CD4-positive, alpha-beta memory T cell (primary cell): ENCODE measurements at places on chromosomes 3 and 15. TPM values are rescaled to one million over a fixed set of nuclear protein-coding genes. Genes with fewer than 3 reads are reported as not detected.

- DNase-seq, result no peak
- no peaks in the 10 kb centered on the region for H3K27me3 ChIP-seq
- H3K27ac ChIP-seq, result no peak overlapping the region
- peaks cover 3% of the 10 kb centered on the region for H3K36me3 ChIP-seq
- peaks cover 23% of the 10 kb centered on the region for H3K4me1 ChIP-seq
Measured at GRCh38 chr15:64246364-64247189, 83.8 kb upstream of the PPIB start.

DNA sequence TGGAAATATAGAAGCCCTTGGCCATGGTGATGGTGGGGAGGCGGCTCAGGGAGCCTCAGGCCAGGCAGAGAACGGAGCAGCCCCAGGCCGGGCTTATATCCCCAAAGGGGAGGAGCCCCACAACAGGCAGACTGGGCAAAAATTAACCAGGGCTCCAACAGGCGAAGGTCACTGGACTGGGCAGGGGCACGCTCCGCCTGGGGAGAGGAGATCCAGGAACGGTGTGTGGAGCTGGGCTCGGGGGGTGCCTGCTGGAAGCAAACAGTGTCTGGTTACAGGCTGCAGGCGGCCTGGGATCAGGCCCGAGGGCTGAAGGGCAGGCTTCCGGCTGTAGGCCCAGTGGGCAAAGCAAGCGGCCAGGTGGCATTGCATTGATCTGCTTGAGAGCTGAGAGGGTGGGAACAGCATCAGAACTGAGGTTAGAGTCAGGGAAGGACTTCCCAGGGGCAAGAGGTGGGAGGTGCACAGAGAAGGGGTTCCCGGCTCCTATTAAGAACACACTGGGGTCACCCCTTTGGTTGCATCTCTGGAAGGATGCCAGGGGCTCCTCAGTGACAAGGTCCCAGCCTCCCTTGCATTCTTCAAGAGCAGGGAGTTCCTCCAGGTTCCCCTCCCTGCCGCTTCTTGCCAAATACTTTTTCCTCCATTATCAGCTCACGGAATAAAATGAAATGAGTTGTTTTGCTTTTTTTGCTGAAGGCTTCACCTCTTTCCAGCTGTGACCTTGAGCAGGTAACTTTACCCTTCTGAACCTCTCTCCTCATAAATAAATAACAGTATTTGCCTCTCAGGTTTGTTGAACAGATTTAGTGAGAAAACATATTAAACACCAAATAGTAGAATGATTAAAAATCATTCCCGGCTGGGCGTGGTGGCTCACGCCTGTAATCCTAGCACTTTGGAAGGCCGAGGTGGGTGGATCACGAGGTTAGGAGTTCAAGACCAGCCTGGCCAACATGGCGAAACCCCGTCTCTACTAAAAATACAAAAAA, 7.8 kb downstream of the ANPEP start:
- DNase-seq, result no peak
- H3K4me1 ChIP-seq, result no peaks in the 10 kb centered on the region
- H3K4me3 ChIP-seq, result no peak overlapping the region
- H3K27ac ChIP-seq, result no peak overlapping the region
- H3K27me3 ChIP-seq, result no peaks in the 10 kb centered on the region
- no peaks in the 10 kb centered on the region for H3K36me3 ChIP-seq

DNA sequence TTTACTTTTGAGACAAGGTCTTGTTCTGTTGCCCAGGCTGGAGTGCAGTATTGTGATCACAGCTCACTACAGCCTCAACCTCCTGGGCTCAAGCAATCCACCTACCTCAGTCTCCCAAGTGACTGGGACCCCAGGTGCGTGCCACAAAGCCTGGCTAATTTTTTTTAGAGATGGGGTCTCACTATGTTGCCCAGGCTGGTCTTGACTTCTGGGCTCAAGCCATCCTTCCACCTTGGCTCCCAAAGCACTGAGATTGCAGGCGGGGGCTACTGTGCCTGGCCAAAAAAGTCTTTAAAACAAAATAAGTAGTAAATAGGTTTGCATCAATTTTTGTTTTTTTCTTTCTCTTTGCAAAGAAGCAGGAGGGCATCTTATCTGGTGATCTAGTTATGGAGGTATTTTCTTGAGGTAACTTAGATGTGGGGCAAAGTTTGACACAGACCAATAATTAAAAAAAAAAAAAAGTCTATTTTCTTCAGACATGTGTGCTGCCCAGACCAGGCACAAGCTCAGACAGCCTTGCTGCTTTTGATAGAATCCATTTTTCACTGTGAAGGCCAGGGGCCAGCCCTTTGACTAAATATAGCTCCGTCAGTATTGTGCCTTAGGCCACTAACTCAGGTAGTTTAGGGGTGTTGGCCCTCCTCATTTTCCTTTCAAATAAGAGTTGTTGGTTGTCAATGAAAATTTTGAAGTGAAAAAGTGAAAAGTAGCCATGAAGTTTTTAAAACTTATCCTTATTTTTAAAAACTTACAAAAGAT, 2.5 kb downstream of the ARL6IP5 start:
- no peaks in the 10 kb centered on the region for H3K27me3 ChIP-seq
- H3K4me1 ChIP-seq, result peaks cover 76% of the 10 kb centered on the region
- H3K4me3 ChIP-seq, result peak overlapping the region; percentile 44
- peaks cover 4% of the 10 kb centered on the region for H3K36me3 ChIP-seq

DNA sequence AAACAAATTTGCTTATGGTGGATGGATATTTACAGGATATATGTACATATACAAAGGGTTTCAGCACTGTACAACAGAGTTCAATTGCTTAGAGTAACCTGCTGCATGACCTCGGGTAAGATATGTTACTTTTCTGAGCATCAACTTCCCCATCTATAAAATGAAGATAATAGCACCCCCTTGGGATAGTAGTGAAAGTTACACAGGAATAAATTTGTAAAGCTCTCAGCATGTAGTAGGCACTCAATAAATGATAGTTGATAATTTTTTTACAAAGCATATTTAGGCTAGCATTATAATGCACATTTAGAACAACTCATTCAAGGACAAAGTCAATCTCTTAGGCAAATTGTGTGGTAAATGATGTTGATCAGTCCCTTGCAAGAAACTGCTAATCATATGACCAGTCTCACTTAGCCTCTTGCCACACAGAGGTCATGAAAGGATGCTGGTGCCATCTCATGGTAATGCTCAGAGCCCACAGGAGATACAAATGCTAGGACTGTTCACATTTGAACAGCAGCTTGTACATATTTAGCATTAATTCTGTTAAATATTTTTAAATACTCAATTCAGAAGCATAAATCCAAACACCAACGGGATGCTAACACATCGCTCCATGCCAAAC, 123.9 kb downstream of the MAGI1 start:
- no peak for DNase-seq
- no peak overlapping the region for H3K27ac ChIP-seq
- no peak overlapping the region for H3K4me3 ChIP-seq
- no peaks in the 10 kb centered on the region for H3K36me3 ChIP-seq
- no peaks in the 10 kb centered on the region for H3K27me3 ChIP-seq

DNA sequence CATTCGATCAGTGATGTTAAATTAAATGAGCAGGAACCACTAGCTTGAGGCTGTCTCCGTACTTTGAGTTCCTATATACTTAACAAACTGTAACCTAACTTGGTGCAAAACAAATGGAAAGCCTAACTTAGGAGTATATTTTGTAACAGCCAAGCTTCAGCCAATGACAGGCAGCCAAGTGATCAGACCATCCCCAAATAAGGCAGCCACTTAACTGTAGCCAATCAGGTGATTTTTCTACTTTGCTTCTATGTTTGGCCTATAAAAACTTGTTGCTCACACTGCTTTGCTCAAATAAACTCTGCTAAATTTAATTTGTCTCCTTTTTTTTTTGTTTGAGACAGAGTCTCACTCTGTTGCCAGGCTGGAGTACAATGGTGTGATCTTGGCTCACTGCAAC, 19.3 kb upstream of the ZNF770 start:
- no peaks in the 10 kb centered on the region for H3K27me3 ChIP-seq
- no peak overlapping the region for H3K27ac ChIP-seq

- no peaks in the 10 kb centered on the region for H3K36me3 ChIP-seq
- no peak for DNase-seq
- no peaks in the 10 kb centered on the region for H3K27me3 ChIP-seq
- H3K4me3 ChIP-seq, result no peak overlapping the region
Measured at GRCh38 chr3:123154020-123154985, 47.4 kb upstream of the SEC22A start.

DNA sequence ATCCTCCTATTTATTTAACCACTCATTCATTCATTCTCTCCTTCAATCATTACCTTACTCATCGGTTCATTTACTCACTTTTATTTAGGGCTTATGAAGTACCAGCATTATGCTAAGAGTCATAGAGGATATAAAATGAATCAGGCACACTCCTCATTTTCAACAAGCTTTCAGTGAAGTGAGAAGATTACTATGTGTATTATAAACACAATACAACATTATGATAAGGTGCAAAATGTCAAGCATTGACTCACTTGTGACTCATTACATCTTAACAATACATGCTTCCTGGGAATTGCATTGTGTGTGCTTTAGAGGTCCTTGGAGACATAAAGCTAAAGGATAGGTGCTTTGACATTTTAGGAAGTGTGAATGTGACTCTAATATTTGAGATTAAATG, 60.4 kb downstream of the PLAAT1 start:
- no peak overlapping the region for H3K27ac ChIP-seq
- no peak overlapping the region for H3K4me3 ChIP-seq
- H3K4me1 ChIP-seq, result no peaks in the 10 kb centered on the region

Gene AHSG
- not detected for total RNA-seq

GRCh38 chr3:73225146-73225855, 163.8 kb downstream of the EBLN2 start:
- no peaks in the 10 kb centered on the region for H3K27me3 ChIP-seq
- H3K27ac ChIP-seq, result no peak overlapping the region
- H3K36me3 ChIP-seq, result no peaks in the 10 kb centered on the region
- no peaks in the 10 kb centered on the region for H3K4me1 ChIP-seq
- DNase-seq, result no peak

GRCh38 chr3:104564045-104564643, 802.6 kb upstream of the ALCAM start:
- no peak overlapping the region for H3K4me3 ChIP-seq
- H3K27ac ChIP-seq, result no peak overlapping the region
- H3K36me3 ChIP-seq, result no peaks in the 10 kb centered on the region
- DNase-seq, result peak; percentile 50

Gene ISLR
- total RNA-seq, result not detected

Gene IL17RD
- total RNA-seq, result not detected

- H3K27ac ChIP-seq, result no peak overlapping the region
- no peaks in the 10 kb centered on the region for H3K36me3 ChIP-seq
- H3K27me3 ChIP-seq, result no peaks in the 10 kb centered on the region
- no peaks in the 10 kb centered on the region for H3K4me1 ChIP-seq
Measured at GRCh38 chr3:156513619-156514018, 41.3 kb downstream of the SSR3 start.

DNA sequence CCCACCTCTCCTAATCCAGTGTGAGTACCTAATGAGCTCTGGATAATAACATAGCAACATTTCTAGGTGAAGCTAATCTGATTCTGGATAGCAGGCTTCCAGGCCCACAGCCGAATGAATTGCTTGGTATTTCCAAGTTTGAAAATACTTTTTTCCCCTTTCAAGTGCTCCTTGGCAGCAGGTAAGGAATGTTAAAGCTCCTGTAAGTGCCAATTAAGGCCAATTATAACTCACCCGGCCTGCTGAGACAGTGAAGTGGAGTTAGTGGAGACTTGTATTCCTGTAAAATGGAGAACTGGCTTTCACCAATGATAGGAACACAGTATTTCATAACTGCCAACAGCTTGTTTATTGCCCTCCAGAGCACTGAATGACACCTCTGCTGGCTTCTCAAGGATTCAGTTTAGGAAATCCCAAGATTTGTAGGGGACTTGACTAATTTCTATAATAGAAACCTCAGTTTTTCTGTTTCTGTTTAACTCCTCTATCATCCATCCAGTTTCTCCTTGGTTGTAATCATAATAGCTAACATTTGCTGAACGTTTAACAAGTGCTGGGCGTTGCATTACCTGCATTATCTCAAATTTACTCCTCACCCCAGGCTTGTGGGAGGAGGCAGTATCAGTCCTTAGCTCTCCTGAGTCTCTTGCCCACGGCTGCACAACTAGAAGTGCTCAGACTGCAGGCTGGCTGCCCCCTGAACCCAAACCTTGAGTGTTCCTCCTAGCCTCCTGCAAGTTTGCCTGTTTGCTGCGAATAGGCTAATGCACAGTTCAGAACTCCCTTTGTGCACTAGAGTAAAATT, 52.7 kb upstream of the SCAANT1 start:
- no peak overlapping the region for H3K27ac ChIP-seq
- H3K4me3 ChIP-seq, result no peak overlapping the region
- H3K4me1 ChIP-seq, result peaks cover 47% of the 10 kb centered on the region
- no peaks in the 10 kb centered on the region for H3K36me3 ChIP-seq
- no peak for DNase-seq

DNA sequence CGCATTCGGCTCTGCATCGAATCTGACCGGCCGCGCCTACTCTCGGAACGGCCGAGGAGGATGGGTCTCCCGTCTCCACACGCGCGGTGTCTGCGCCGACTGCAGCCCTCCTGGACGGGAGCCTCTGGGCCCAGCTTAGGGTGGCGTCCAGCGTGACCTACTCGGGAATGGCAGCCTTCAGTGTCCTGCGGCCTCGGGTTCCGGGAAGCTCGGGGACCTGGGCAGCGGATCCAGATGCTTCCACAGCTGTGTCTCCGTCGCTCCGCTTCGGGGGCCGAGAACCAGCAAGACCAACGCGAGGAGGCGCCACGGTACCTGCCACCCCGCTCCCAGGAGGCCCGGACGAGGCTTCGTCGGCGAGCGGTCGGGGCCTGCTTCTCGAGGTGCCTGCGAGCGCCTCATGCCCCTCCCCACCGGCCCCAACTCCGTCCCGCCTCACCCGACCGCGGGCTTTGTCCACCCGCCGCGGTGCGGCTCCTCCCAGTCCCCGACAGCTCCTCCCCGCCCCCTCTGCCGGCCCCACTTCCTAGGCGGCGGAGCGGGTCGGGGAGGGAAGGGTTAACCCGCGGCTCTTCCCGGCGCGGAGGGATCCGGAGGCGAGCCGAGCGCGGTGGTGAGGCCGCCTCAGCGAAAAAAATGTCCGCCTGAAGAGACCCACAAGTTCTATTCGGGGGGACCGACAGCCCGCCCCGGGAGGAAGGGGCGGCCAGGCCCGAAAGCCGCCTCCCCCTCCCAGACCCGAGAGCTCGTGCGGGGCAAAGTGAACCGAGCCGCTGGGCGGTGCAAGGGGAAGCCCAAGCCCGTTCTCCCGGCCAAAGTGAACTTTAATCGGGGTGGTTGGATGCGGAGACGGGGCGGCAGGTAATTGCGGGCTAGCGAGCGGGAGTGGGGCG, at the start of gene TCF12:
TCF12 (plus strand) TSS at position 599 of the 893 bp plus-strand sequence. CDS start 1,270 bp downstream, outside the sequence.
- H3K27ac ChIP-seq, result peak within 1 kb of the TSS; percentile 79
- peak; percentile 91 for DNase-seq
- H3K27me3 ChIP-seq, result no peaks in the 10 kb centered on the region
- no peaks in the 10 kb centered on the region for H3K36me3 ChIP-seq
- H3K4me1 ChIP-seq, result peaks cover 39% of the 10 kb centered on the region

- H3K4me3 ChIP-seq, result no peak overlapping the region
- H3K4me1 ChIP-seq, result no peaks in the 10 kb centered on the region
- no peak for DNase-seq
- H3K36me3 ChIP-seq, result no peaks in the 10 kb centered on the region
Measured at GRCh38 chr3:52866427-52866826, 30.9 kb downstream of the STIMATE start.

DNA sequence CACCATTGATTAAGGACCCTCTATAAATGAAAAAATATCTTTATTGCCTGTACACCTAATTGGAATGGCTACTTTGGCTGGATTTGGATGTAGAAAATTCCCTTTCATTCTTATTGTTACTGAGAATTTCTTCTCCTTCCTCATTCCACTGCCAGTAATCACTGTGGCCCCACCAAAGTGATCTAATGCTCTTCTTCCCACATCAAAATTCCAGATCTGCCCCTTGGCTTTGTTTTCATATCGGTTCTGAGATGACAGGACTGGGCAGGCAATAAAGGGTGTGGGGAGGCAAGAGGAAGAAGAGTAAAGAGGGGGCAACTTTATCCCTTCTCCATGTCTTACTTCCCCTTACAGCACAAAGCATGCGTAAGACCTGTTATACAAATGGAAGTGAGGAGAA, 2.1 kb downstream of the ANKUB1 start:
- no peaks in the 10 kb centered on the region for H3K36me3 ChIP-seq
- no peak overlapping the region for H3K27ac ChIP-seq
- no peak for DNase-seq
- no peaks in the 10 kb centered on the region for H3K4me1 ChIP-seq
